HCT116 (cell line): ENCODE measurements at places on chromosomes 3 and 15. TPM values are rescaled to one million over a fixed set of nuclear protein-coding genes. Genes with fewer than 3 reads are reported as not detected.

GRCh38 chr3:141454906-141455602, 31.8 kb upstream of the RASA2 start:
- peak; percentile 70 for DNase-seq

- DNase-seq = no peak
These were observed 51.9 kb downstream of the SV2B start for GRCh38 chr15:91151781-91152563.

DNA sequence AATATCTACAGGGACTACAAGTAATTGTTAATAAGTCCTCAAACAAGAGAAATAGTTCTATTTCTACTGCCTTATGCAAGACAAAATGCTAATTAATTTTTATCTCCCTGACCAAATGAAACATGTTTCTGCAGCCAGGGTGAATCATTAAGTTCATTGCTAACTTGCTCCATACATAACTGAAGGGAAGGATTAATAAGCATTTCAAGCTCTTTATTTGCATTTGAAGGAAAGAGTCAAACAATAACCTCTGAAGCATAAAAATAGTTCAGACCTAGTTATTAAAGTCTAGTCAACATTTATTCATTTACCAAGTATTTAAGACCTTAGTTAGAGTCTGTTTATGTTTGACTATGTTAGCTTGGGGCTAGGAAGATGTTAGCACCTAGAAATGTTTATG, 120.0 kb downstream of the ATP1B3 start:
- DNase-seq = no peak

- DNase-seq = no peak
These were observed 45.9 kb downstream of the SUMF1 start for GRCh38 chr3:4421121-4421520.

Gene LRRC31
- not detected for total RNA-seq

Gene SLC51B
- total RNA-seq = not detected
